Stimulated activated CD4-positive, alpha-beta T cell treated with anti-CD3 and anti-CD28 coated beads, Interleukin-1b, Interleukin-23, amount 100 ng/mL, for 1 hour (primary cell): ENCODE measurements at places on chromosomes 3 and 15.
A peak's percentile ranks its signal among the peaks of the same experiment; 100 is the strongest.

DNA sequence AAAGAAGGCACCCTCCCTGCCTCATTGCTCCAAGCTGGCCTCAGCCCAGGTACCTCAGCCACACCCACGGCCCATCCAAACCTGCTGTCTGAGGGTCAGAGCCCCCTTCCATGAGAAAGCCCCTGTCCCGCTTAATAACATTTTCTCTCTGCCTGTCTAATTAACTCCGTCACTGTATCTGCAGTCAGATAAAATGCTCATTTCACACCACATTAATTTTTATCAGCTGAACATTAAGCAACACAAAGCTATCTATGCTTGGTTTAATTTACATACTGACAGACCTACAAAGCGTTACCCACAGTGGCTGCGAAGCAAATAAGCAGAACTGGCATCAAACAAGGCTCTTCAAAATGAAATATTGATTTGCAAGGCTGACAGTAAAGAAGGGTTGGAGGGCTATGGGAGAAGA, 309.8 kb upstream of the ICE2 start:
- no peak for DNase-seq

GRCh38 chr3:5278666-5279065, 91.2 kb downstream of the EDEM1 start:
- no peak for DNase-seq

- no peak for DNase-seq
Measured at GRCh38 chr3:64073158-64073761, 50.0 kb upstream of the PSMD6 start.

GRCh38 chr15:62637574-62637897, 405.0 kb upstream of the TPM1 start:
- no peak for DNase-seq

DNA sequence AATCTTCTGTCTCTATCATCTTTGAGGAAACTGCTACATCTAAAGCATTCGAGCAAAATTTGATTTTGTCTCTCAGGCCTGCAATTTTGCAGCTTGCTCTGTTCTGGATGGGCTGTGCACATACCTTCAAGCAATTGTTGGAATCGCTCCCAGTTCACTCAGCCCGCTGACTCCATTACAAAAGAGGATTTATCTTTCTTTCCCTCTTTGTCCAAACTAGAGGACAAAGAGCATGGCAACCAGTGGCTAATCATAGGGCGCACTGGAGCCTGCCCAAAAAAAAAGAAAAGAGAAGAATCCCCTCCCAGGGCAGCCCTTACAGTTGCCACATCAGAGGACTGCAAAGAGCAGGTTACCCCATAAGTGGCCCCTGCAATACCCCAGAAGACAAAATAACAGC, 49.0 kb upstream of the DUT start:
- no peak for DNase-seq

DNA sequence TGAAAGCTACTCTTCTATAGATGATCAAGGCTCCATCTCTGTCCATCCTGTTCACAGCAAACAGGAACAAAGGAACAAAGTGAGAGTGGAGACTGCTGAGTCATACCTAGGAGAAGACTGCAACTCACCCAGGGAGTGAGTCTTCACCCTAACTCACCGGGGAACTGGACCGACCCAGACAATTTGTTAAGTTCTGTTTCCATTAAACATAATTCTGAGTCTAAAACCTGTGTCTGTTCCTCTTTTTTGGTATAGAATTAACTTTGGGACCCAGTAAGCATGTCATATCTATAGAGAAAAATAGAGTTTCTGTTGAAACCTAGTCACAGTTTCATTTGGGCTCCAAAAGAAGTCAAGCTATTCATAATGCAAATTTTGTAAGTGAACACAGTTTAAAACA, 21.6 kb downstream of the CCDC80 start:
- DNase-seq = no peak

- no peak for DNase-seq
Measured at GRCh38 chr3:64872345-64872744, 184.5 kb upstream of the ADAMTS9 start.

DNA sequence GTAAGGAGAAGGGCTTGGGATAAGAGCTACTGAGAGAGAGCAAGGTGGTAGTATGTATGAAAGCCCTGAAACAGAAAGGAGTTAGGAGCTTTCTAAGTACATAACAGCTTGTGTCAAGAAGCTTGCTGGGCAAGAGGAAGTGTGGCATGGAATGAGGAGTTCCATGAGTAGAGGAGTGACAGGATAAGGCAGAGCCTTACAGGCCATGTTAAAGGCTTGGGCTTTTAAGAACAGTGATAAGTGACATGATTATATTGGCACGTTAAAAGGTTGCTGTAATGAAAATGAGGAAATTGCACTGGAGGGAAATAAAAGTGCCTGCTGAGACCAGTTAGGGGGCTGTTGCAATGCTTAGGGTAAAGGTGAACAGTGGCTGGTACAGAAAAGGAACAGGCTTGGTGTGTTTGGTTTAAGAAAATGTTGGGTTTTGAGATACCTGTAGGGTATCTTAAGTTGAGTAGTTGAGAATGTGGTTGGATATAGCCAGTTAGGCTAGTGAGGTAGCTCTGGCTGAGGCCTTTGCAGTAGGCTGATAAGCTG, 49.0 kb downstream of the MEF2A start:
- no peak for DNase-seq

GRCh38 chr15:85408270-85408746, 27.9 kb downstream of the AKAP13 start:
- peak; percentile 1 for DNase-seq

- DNase-seq = no peak
Measured at GRCh38 chr15:99435877-99436541, 129.8 kb upstream of the MEF2A start.

- DNase-seq = no peak
Measured at GRCh38 chr3:128619146-128619890, 31.3 kb downstream of the RPN1 start.

DNA sequence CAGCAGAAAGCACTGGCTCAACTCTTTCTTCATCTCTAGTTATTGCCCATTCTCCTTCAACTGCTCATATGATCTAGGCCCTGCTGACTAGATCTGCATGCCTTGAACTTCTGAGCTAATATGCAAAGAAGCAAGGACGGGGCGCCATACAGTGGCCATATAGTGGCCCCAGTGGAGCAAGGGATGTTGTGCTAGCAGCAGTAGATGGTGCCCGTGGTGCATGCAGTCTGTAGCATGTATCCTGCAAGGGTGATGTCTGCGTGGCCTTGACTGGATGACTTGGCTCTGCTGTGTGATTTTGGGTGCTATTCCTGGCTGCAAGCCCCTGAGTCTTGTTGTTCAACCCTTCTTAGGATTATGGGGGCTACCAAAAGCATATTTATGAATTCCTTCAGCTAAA, 12.2 kb upstream of the NMD3 start:
- no peak for DNase-seq

DNA sequence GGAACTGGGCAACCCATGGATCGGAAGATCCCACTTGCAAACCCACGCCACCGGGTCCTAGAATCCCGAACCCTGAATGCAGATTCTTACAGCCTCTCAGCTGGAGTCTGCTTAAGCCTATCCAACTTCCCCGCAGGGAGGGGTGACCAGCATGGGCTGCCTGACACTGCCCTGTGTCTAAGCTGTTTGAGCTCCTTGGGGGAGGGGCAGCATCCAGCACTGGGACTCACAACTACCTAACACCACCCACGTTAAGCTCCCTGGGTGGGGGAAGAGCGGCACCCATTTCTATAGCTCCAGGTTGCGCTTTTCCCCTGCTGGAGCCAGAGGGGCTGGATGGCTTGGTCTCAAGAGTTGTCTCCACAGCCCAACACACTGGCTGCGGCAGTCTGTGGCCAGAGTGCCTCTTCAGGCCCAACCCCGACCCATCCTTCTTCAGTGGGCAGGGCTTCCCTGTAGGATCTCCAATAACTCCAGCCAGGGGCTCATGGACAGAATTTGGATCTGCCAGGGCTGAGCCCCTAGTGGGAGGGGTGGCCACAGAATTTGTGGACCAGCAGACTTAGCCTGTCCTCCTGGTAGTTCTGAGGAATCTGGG, 649.2 kb downstream of the TUSC7 start:
- no peak for DNase-seq

- no peak for DNase-seq
Measured at GRCh38 chr3:133991209-133991608, 38.5 kb downstream of the SLCO2A1 start.

- DNase-seq = no peak
Measured at GRCh38 chr3:69698728-69699127, 40.5 kb upstream of the MITF start.

DNA sequence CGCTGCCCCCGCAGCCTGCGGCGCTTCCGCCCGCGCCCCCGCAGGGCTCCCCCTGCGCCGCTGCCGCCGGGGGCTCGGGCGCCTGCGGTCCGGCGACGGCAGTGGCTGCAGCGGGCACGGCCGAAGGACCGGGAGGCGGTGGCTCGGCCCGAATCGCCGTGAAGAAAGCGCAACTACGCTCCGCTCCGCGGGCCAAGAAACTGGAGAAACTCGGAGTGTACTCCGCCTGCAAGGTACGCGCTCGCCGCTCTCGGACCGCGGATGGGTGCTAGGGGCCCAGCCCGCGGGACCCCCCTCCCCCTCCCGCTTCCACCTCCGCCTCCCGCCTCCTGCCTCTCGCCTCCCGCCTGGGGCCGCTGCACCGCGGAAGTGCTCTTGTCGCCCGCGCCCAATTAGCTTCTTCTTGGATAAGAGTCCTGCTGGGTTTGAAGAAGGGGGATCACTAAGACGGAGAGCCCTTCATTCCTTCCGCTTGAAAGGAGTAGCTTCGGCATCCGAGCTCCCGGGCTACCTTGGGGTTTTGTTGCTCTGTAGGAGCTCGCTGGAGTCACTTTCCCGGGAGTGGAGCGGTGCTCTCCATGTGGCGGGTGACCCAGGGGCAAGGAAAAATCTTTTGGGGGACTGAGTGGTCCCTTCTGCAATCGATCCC, 426 bp downstream of the KAT2B start:
- DNase-seq = peak; percentile 19

- DNase-seq = no peak
Measured at GRCh38 chr15:89146366-89146765, 58.1 kb downstream of the ABHD2 start.

DNA sequence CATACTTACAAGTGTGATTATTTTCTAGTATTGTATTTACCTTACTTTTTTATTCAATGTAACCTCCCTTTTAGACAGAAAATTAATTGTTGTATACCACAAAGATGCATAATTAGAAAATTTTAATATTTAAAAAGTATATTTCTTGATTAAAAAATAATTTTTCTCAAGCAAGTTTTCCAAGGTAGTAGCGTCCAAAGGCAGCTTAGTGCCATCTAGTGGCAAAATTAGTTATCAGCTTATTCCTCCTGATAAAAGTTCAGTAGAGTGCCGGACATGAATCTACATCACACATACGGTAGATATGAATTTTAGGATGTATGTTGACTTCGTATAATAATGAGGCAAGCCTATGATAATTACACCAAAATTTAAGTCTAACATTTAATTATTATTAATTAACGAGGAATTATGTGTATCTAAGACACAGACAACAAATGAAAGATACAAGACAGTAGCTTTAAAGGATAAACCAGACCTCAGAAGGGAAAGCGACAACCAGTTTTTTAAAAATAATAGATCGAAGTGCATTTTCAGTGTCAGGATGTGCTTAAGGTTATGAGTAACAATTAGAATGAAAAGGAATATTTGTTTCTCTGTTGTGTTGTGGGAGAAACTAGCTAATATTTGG, 405.9 kb downstream of the ROBO1 start:
- no peak for DNase-seq

GRCh38 chr3:13332158-13332557, 88.0 kb downstream of the NUP210 start:
- DNase-seq = no peak

- DNase-seq = no peak
Measured at GRCh38 chr3:149646181-149646766, 11.6 kb downstream of the WWTR1 start.

DNA sequence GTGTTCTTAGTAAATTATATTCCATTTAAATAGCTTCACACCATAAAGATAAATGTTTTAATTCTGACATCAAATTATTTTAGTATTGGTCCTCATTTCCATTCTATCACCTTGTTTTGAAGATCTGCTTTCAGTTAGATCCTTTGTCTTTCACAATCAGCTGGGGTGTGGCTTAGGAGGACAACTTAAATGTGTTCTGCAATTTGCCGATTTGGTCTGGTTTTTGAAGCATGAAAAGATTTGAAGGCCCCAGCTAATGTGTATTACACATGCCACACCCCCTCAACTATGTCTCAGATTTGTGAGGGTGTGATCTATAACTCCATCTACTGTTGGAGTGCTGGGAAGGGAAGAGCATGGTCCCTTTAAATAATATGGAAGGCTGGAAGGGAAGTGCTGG, 516.1 kb upstream of the GOLIM4 start:
- no peak for DNase-seq

- DNase-seq = no peak
Measured at GRCh38 chr3:9884555-9885165, 4.6 kb upstream of the CIDEC start.

GRCh38 chr3:145094355-145094941, 1066.5 kb downstream of the PLOD2 start:
- no peak for DNase-seq

DNA sequence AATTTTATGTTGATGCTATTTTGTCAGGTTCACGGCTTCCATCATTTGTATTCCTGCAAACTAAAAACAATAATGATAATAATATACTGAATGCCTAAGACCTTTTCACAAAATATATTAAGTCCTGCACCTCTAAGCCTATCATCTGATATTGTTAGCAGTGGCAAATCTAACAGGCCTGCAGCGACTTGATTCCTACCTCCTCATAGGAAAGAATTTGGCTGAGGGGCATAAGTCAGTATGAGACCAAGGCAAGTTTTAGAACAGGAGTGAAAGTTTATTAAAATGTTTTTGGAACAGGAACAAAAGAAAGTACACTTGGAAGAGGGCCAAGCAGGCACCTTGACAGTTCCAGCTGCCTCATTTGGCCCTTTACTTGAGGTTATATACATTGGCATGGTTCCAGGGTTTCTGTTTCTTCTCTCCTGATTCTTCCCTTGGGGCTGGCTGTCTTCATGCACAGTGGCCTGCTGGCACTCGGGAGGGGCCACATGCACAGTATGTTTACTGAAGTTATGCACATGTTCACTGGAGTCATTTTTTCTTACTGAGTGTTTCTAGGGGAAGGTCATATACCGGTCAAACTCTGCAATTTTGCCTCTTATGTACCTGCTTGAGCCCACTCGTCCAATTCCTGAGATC, 418.1 kb downstream of the EPHA6 start:
- no peak for DNase-seq

DNA sequence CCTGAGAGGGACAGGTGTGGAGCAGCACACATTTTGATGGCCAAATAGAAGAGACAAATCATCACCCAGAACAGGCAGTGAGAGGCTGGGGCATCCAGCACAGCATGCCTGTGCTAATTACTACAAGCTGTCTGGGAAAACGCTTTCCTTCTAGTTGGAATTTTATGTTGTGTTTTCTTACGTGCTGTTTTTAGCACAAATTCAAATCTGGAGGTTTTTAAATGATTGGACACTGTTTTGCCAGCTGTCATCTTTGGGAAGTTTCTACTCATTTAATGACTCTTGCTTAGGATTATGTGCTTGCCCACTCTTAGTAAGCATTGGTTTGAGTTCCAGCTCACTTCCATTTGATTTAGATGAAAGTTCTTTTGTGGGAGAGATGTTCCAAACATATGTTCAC, 43.5 kb downstream of the EAF1 start:
- DNase-seq = no peak
